Right ventricle myocardium superior (tissue), 1 donor: ENCODE measurements at places on chromosomes 6 and 20. TPM values are rescaled to one million over a fixed set of nuclear protein-coding genes. Genes with fewer than 3 reads are reported as not detected.

DNA sequence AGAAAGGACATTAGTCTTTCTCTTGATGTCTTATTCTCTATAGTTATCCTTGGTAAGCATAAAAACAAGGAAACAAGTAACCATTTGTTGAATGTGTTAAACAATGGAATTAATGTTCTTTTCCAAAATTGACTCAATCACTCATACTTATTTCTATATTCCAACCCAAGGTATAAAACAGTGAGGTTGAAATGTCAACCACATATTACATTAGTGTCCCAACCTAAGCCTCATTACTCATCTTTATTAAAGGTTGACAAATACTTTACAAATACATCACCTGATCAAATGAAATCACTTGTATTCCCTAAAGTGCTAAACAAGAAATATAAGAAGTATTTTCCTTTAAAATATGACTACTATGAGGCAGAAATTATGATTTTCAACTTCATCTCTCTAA lies 100.5 kb downstream of the ASCC3 start:
- DNase-seq: no peak

- peak; percentile 26 for DNase-seq
These were observed 52.1 kb downstream of the YTHDF1 start for GRCh38 chr20:63163596-63164483.

The CALHM6 gene
- 1.4 TPM for total RNA-seq

DNA sequence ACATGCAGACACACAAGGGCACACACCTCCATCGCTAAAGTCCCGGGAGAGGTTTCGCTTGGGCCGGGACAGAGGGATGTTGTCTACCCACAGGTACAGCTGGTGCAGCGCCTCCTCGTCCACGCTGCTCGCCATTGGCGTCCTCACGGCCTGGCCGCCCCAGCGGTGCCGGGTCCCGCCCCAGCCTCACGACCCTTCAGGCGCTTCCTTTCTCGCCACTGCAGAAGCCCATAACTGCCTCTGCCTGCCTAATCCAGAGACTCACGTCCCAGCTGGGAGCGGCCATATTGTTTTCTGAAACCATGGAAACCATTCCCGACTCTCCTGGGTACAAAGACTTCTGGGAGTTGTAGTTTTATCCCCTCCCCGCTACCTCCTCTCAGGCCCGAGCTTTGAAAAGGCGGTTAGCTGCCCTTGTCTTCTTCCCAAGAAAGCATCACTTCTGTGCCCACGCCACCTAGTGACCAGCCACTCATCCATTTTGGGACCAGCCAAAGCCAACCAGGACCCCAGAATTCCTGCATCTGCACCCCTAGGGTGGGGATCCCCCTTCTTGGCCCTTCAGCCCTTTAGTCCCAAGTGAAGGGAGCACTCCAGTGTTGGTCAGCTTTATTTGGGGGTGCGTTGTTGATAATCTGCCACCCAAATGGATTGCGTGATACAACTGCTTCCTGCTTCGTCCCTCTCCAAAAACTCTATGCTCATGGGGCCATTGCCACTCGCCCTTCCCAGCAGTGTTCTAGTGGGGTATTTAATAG lies at the start of gene SPEF1:
Gene SPEF1, minus strand, starts transcription at position 296 of the 758 bp plus-strand sequence. Its CDS starts 161 bp downstream, at position 135.
- peak; percentile 80 for DNase-seq

GRCh38 chr6:29107758-29108157 lies at the start of gene OR2J3:
Gene OR2J3 (plus strand): TSS chr6:29108058. CDS start chr6:29111891, 3,833 bp downstream.
- no peak for DNase-seq

DNA sequence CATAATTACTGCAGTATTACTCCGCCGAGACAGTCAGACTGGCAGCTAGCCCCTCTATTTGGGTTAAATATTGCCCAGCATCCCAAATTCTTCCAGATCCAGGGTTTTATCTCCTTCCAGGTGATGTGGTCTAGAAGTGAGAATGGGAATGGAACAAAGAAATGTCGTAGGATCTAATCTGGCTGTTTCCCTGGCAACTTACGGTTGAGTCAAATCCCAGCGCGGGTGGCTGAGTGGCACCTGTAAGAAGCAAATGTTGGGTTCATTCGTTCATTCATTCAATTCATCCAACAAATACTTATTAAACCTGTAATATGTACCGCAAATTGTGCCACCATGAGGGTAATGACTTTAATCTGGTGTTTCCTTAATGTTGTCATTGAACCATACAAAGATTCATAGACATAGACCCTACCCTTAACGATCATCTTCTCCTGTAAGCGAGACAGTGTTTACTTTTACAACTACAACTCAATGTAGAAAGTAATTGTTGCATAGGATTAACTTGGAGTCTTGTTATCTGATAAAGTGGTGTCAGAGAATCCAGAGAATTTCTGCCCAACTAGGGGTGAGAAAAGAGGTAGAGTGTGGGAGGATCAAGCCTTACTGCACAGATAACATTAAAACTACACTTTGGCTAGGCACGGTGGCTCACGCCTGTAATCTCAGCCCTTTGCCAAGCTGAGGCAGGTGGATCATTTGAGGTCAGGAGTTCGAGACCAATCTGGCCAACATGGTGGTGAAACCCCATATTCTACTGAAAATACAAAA lies 91.3 kb upstream of the ADGRF1 start:
- no peak for DNase-seq

DNA sequence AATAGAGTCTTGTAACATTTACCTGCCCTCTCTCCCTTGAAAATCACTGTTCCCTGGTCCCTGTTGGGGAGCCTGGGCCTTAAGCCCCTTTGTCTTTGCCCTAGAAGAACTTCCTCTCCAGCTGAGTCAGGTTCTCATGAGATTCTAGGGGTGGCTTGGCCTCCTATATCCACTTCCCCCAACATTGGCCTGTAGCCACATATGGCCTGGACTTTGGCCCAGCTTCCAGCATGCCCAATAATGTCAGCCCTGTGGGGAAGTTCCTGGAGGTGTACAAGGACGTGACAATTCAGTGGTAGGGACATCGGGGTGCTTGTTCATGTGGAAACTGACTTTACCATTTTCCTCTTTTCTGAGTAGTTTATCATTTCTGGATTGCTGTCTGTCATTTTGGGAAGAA lies 17.2 kb upstream of the MAS1L start:
- no peak for DNase-seq

DNA sequence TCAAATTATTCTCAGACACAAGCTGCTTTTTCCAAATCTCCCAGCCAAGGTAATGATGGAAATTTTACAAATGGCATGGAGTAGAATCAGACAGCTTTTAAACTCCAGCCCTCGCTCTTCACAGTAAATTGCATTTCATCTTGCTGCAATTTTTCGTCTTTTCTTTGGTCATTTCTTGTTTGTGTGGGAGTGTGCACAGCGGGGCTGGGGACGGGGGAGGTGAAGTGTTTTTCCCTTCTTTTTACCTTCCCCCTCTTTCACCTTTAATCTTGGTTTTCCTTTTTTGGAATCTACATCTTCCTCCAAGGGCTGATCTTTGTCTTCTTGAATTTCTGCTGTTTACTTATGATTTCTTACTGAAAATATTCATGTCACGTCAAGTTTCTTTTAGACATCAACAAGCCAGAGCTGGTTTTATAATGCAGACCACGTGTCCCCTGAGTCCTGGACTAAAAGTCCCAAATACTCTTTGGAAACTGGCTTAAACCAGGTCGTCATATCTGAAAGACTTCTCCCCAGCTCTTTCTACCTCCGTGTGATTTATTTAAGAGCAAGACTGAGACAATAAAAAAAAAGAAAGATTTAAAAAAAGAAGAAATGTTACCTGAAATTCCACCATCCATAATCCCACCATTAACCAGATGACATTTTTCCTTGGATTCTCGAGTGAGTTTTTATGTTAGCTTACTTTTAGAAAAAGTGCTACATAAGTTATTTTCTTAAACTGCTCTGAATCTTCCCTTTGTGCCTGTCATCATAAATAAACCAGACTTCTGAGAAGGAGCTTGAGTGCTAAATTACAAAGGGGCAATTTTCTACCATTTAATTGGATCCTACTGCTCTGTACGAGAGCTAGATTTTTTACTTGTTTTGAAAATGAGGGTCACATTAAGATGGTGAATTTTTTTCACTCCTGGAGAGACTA lies 52.0 kb downstream of the MAP3K5 start:
- no peak for DNase-seq

- DNase-seq: no peak
These were observed 57.6 kb upstream of the HMGCLL1 start for GRCh38 chr6:55636406-55637102.

The SIRPG gene
- not detected for total RNA-seq

- DNase-seq: no peak
These were observed 65.7 kb upstream of the DUSP22 start for GRCh38 chr6:226516-227073.

DNA sequence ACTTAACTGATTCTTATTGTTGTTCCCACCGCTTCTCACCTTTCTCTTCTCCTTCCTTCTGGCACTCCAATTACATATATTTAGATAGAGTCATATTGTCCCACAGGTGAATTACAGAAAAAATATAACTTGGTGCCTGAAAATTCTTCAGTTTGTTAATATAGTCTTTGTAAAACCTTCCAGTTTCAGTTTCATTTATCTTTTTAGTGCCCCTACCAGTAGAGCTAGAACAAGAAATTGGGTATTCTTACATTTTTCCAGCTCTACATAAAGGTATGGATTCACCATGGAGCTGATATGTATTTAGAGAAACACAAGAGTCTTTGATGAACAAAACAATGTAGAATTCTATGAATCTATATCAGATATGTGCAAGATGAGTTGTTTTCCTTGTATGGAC lies 10.7 kb downstream of the MANEA start:
- DNase-seq: no peak

The KHDC1L gene
- total RNA-seq: not detected

GRCh38 chr6:72784581-72784980 lies 162.7 kb downstream of the KCNQ5 start:
- no peak for DNase-seq

The C4A gene
- total RNA-seq: 61.5 TPM

The SALL4 gene
- 0.03 TPM for total RNA-seq

The GPX5 gene
- total RNA-seq: not detected

DNA sequence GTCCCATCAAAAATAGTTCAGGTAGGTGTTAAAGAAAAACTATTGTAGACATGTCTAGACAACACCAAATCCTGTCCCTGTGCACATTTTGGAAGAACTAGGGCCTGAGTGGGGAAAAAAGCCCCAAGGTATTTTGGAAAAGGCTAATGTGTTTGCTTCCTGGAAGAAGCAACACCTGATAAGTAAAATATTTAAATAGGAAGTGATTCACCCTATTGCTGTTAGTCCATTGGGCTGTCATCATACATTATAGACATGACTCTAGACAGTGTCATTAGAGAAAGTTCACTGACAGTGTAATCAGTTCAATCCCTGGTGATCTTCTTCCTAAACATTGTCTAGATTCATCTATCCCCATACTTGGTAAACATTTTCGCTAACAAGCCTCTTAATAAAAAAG lies 465.3 kb downstream of the CBLN4 start:
- no peak for DNase-seq

DNA sequence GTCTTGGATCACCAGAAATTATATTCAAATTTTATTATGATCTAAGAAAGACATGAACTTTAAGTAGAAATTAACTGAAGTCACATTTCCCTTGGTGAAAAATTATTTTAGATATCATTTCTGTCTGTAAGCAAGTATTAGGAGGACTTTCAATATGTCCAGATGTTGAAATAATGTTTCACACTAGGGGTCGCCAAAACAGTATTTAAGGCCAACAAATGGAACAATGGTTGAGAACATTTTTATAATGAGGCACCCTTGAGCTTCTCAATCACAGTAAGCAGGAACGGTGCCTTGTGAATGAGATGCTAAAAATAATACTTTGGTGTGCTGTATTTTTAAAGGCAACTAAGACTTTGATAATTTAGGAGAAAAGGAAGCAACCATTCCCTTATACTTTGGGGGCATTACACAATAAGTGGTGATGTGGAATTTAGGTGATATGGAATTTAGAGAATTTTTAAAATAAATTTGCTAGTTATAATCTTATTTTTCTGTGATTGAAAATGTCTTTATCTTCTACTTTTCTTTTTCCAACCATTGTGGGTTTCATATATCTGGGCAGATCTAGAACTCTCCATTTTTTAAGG lies 9.6 kb upstream of the SF3B5 start:
- DNase-seq: no peak

DNA sequence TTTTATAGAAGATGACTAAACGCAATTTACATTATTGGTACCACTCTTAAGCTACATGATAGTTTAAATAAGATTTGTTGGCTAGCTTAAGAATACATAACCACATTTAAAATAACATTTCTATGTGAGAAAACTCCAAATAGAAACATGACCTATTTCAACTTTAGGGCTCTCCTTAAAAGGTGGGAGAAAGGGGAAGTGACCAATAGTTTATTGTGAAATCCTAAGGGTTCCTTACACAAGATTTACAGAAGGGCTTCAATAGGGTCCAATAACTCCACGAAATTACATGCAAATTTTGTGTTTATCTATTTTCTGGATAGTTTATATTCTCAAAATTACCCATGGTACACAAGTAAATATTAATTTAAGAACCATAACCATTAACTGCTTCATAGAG lies 91.6 kb upstream of the DST start:
- DNase-seq: no peak

- DNase-seq: no peak
These were observed 312.6 kb upstream of the ID4 start for GRCh38 chr6:19524366-19525186.

DNA sequence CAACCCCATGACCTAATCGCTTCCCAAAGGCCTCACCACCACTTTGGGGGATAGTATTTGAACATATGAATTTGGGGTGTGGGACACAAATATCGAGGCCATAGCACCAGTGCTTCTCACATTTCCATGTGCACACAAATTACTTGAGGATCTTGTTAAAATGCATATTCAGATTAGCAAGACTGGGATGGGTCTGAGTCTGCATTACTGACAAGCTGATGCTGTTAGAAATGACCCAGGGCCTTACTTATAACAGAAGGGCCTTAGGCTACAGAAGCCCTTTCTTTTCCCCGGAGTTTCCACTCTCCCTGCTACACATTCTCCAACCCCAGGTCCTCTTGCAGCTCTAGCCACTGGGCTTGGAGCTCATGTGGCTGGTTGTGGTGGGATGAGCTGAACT lies 141.5 kb upstream of the LRFN2 start:
- no peak for DNase-seq

DNA sequence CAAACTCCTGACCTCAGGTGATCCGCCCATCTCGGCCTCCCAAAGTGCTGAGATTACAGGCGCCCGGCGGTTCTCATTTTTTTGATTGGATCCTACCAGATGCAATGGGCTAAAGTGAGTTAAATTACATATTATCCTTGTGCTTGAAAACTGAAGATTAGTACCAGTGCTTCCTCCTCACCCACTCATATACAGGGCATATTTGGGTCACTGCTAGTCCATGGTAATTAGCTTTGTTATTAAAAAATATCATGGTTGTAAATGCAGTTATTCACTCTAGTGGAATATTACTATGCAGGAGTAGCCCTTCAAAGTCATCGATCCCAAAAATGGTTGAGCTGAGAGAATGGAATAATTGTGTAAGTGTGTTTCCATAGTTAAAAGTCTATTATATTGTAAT lies 26.5 kb downstream of the ZNF292 start:
- DNase-seq: no peak

GRCh38 chr20:53642196-53643030 lies 48.8 kb upstream of the ZNF217 start:
- no peak for DNase-seq
